ENCODE measurements at places on chromosomes 6 and 20.

DNA sequence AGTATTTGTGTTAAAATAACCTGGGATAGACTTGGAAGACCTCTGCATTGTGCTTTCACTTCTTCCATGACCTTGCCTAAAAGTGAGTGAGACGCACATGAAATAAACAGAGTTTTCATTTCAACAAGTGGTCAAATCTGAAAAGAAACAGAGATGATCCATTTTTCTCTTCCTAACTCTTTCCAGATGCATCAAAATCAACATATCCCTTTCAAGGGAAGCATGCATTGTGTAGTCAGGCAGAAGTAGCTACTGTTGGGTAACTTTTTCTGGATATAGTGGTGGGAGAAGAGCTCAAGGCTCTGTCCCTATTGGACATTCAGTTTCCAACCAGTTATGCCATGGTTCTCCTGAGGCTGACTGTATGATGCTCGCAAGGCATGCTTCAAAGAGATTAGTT lies 233.0 kb upstream of the JAG1 start:
- no peak for DNase-seq

DNA sequence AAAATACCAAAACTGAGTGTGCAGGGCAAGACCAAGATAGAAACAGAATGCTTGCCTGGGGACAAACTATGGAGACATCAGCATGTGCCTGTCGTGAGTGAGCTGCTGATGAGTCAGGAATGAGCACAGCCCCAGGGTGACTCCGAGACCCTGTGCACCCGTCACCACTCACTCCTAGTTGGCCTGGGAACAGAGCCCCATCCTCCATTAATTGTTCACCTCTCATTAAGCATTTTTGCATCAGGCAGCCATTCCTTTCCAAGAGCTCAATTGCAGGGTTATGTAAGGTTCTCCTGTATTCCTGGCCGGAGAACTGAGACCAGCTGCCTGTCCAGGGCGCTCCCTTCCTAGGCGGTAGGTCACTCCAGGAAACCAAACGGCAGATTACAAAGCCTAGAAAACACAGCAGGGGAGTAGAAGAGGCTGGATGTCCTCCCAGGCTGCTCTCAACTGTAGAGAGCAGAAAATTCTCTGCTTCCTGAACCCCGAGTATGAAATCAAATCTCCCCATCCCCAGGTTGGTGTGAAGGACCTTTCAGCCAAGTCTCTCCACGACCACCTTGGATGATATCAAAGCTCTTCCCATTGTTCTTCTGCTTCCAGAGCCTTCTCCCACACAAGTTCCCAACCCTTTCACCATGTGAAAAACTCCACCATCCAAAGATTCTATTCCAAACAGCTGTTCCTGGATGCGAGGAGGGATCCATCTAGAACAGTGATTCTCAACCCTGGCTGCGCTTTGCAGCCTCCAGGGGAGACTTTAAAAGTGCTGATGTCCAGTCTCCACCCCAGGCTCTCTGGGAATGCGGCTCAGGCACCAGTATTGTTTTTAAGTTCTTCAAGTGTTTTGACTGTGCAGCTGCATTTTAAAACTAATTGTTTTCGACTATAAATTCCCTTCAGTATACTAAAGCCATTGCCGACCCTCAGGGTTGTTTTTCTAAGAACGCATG lies 532.6 kb upstream of the JARID2 start:
- no peak for DNase-seq

DNA sequence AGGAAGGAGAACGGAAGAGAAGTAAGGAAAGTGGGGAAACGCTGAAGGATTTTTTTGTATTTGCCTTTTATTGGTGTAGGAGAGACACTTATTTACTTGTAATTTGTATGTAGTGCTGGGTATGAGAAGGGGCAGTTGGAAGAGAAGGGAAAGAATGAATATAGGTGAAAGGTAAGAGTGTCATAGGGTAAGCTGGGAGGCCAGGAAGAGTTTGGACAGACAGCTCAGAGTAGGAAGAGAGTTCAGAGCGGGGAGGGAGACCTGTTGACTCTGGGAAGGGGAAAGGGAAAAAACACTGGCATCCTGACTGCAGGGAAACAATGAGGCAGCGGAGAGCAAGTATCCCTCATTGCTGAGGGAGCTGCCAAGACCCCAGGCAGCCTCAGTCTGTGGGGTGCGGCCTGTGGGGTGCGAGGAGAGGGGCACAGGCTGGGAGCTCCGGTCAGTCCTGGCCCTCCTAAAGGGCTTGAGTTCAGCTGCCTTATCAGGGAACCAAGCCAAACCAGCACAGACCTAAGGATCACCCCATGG lies 3.1 kb downstream of the TRAF3IP2 start:
- no peak for DNase-seq

GRCh38 chr6:84696166-84696565 lies 68.2 kb downstream of the TBX18 start:
- no peak for DNase-seq
